ENCODE measurements at places on chromosomes 2 and 18.

DNA sequence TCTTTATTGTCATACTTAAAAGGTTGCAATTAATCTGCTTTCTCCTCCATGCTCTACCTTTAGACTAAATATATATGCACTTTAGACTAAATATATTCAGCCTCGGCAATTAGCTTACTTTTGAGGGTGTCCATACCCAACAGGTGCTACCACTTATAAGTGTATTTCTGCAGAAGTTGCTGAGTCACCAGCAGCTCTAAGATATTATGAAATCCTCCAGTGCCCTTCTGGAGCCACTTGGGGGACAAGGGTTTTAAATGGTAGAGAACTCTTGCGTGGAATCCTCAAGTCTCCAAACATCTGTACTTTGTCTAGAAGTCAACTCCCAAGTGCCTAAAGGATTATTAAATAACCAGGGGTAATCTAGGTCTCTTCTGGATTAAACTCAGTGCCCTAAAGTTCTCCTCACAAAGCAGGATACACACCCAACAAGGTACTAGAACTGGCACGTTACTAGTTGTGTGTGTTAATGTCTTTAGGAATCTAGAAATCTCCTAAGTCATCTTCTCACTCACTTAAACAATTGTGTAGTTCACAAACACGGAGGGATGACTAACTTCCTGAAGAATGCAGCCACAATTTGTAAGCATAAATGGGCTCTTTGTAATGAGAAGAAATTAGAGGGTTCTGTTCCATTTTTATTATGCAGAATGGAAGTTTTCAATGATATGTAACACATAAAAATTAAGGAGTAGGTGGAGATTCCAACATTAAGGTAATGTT is 159.7 kb downstream of the CD226 start:
- DNase-seq = no peak

DNA sequence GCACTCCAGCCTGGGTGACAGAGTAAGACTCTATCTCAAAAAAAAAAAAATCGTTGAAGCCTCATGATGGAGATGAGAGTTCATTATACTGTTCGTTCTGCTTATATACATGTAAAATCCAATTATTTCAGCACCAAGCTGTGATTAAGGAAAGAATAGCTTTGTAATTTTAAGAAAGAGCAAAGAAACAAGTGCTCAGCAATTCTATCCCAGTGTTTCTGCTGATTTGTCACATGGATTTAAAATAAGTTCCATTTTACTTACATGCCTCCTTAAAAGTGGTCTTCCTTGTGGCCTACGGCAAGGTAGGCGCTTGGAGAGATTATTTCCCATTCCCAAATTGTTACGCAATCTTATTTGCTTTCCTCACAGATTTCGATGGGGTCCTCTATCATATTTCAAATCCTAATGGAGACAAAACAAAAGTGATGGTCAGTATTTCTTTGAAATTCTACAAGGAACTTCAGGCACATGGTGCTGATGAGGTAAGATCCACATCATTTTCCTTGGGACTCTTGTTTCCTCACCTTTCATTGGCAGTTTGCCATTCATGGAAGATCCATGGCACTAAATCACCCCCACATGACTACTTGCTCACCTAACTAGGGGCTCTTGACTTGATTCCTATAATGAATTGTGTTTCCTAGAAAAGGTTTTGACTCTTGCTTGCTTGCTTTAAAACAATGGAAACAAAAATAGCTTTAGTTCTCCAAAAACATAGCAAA is 11.5 kb downstream of the ARPC2 start:
- no peak for DNase-seq

- DNase-seq = no peak
Observed at GRCh38 chr18:9359796-9360195, 25.2 kb downstream of the TWSG1 start.

- DNase-seq = no peak
Observed at GRCh38 chr2:24101992-24102391, 17.4 kb upstream of the TP53I3 start.

GRCh38 chr18:25133879-25134278 is 218.1 kb downstream of the ZNF521 start:
- no peak for DNase-seq

- no peak for DNase-seq
Observed at GRCh38 chr2:112706170-112706664, 14.6 kb upstream of the NT5DC4 start.

GRCh38 chr2:217727801-217728200 is 275.0 kb downstream of the TNS1 start:
- DNase-seq = no peak

DNA sequence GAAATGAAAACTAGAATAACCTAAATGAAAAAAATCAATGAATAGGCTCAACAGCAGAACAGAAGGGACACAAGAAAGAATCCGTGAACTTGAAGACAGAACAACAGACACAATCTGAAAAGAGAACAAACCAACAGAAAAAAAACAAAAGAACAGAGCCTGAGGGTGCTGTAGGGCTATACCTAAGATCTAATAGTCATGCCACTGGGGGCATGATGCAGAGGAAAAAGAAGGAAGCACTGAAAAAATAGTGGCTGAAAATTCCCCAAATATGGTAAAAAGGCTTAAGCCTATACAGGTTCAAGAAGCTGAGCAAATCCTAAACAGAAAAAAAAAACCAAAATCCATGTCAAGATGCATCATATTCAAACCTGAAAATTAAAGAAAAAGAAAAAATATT is 50.3 kb downstream of the KANSL3 start:
- no peak for DNase-seq

- DNase-seq = no peak
Observed at GRCh38 chr18:61274416-61274960, 58.7 kb upstream of the CDH20 start.

- no peak for DNase-seq
Observed at GRCh38 chr2:121638333-121638732, 10.9 kb downstream of the CLASP1 start.

GRCh38 chr2:106267997-106268396 is 73.9 kb upstream of the UXS1 start:
- no peak for DNase-seq

- peak; percentile 25 for DNase-seq
Observed at GRCh38 chr2:152466980-152467676, 132.2 kb downstream of the FMNL2 start.

DNA sequence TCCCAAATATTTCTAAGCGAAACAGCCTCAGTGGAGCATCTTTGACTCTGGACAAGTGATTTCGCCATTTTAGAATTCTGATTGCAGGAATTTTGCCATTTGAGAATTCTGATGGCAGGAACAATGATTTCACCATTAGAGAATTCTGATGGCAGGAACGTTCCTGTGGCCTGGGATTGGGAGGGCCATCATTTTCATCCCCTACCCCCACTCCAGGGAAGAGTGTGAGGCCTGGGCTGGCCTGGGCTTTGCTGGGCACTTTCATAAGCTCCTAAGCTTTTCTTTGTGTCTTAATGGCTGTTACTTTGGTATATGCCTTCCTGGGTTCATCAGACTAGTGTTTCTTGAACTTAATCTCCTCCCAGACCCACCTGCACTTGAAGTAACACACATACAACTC is 129.3 kb upstream of the EPAS1 start:
- DNase-seq = no peak

DNA sequence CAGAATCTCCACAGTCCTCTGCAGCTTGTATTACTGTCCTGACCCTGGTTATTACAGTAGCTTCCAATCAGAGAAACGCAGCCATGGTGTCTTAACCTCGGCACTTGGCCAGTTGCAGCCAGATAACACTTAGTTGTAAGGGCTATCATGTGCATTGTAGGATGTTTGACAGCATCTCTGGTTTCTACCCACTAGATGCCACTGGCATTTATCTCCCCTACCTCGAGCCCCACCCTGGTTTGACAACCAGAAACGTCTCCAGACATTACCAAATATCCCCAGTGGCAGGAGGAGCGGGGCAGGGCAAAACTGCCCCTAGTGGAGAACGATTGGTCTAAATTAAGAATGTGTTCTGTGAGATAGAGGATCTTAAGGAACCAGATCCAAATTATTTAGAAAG is 13.1 kb downstream of the DSG2 start:
- no peak for DNase-seq

- no peak for DNase-seq
Observed at GRCh38 chr2:230124757-230125431, 56.2 kb upstream of the SLC16A14 start.

- no peak for DNase-seq
Observed at GRCh38 chr2:101253013-101253702, 472 bp downstream of the CNOT11 start.

DNA sequence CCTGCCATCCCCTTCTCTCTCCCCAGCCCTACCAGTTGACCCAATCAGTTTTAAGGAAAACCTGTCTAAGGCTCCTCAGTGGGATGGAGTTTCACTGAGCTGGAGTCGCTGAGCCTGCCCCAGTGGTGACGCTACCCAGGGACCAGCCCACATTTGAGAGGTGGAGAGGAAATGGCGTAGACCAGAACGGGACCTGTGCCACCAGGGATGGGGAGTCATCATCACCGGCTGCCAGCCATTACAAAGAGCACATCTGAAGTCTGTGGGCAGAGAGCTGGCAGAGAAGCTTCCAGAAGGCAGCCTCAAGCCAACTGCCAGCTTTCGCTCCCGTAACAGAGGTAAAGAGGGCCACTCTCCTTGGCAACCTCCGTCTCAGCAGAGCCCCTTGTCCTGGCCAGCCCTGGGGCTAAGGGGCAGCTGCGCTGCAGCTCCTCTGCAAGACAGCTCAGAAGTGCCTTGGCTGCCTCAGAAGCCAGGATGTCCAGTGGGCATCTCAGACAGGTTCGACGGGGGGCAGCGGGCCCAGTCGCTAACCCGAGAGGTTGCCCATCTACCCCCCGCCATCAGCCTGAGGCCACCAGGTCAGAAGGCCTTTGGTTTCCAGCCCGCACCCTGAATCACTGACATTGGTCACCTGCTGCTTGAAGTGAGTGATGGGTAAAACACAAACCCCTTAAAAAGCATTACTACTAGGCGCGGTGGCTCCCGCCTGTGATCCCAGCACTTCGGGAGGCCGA is 15.4 kb downstream of the SDC1 start:
- DNase-seq = no peak

GRCh38 chr2:17879137-17879912 is 858 bp downstream of the KCNS3 start:
- DNase-seq = peak; percentile 54

DNA sequence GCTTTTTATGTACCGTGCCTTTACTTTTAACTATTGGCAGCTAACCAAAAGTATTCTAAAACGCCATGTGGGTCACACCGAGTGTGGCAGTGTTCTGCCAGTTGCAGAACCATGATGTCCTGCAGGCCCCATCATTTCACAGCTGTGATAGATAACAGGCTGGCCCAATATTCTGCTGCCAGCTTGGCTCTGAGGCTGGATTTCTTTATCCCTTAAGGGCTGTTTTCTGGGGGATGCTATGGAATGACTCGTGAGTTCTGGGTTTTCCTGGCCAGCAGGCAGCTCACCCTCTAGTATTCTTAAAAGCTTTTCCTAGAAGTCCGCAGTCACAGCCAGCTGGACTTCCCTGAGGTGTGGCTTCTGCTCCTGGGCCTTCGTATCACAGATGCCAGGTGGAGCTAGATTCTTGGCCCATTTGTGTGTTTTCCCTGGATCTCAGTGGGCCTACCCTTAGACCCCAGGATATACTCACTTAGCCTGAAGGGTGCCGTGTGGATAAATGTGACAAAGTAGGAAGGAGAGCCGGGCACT is 41.0 kb downstream of the FHOD3 start:
- DNase-seq = no peak

DNA sequence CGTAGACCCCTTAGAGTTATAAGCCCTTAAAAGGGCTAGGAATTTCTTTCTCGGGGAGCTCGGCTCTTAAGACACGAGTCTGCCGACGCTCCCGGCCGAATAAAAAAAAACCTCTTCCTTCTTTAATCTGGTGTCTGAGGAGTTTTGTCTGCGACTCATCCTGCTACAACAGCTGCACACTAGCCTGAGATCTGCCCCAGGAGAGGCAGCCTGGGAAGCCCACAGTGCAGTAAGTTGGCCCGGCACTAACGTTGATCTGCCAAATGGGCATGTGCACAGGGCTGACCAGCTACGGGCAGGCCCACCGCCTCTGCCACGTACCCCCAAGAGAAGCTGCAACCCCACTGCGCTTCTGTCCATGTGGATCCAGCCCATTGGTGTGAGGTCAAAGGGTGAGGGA is 8.4 kb upstream of the LIMS2 start:
- DNase-seq = no peak

GRCh38 chr2:36626071-36626470 is 28.1 kb upstream of the FEZ2 start:
- DNase-seq = no peak

GRCh38 chr2:123771928-123772632 is 253.0 kb upstream of the CNTNAP5 start:
- DNase-seq = no peak

GRCh38 chr2:211982162-211982561 is 556.4 kb downstream of the ERBB4 start:
- DNase-seq = no peak

GRCh38 chr2:148967578-148967977 is 70.9 kb upstream of the LYPD6B start:
- peak; percentile 14 for DNase-seq

- no peak for DNase-seq
Observed at GRCh38 chr18:33557706-33558105, 20.3 kb upstream of the ASXL3 start.

DNA sequence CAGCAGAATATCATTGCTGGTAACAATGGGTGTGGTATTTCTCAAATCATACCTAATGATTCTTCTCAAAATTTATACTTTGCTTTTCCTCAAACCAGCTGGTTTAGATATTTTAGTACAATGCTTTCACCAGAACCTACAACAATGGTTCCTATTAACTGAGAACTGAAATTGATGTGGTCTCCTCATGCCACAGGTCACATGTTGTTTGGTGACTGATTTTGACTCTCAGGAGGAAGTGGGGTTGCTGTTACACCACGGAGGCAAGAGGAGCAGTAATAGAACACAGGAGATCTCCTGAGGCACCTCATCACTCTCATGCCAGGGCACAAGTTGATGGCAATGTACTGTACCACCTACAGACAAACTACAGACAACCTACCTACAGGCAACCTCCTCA is 3.0 kb upstream of the CEP68 start:
- no peak for DNase-seq

DNA sequence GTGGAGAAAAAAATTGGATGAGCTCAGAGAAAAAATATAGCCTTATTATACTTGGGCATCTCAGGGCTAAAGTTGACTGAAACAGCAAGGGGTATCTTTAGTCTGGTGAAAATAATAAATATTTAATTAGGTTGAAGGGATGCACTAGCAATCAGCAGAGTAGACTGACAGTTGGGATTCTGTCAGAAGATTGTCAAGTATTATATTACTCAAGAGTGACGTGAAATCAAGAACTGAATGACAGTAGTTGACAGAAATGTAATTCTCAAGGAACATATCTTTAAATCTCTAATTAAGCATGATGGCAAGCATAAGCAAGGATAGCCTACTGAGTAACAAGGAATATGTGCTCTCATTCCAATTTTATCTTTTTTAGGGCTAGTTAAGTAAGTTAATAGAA is 1301.1 kb downstream of the DSC3 start:
- DNase-seq = no peak

DNA sequence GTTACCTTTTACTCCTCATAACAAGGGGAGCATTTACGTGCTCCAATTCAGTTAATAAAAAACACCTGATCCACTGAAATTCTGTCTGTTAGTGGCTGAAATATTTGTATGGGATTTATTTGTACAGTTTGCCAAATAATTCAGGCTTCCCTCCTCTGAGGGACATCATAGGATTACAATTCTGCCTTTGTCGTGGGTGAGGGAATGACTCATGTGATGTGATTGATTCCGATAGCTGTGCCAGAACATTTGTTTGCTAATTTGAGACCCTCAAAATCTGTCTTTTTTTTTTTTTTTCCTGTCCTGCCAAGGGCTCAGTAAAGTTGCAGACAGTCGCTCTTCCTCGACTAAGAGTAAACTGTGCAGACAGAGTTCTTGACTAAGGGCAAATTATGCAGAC is 612.6 kb upstream of the CDH2 start:
- DNase-seq = no peak
